Effector CD4-positive, alpha-beta T cell (primary cell): ENCODE measurements at places on chromosomes 3 and 15.

- DNase-seq: no peak
Measured at GRCh38 chr15:37625576-37625975, 308.9 kb upstream of the TMCO5A start.

DNA sequence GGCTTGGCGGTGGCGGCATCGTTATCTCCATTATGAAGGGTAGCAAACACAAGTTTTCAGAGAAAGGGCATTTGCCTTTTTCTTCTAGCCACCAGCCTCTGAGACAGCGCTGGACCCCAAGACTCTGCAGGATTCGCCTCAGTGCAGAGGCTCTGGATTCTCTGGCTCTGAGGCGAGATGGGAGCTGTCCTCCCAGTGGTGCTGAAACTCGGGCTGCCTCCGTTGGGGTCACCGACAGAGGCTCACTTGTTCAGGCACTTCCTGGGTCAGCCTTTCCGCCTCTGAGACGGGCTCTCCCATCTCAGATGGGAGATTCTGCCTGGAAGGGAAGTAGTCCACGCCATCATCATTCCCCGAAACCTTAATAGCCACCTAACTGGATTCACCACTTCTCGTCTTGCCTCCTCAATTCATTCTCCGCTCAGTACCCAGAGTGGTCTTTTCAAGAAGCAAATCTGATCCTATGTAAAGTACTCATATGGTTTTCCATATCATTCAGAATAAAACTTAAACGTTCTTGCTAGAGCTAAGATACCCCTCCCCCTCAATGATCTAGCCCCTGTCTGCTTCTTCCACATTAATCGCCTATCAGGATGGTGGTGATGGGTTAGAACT is 76.9 kb downstream of the RHCG start:
- peak; percentile 16 for DNase-seq

GRCh38 chr3:58085616-58086015 is 77.4 kb downstream of the FLNB start:
- DNase-seq: no peak

DNA sequence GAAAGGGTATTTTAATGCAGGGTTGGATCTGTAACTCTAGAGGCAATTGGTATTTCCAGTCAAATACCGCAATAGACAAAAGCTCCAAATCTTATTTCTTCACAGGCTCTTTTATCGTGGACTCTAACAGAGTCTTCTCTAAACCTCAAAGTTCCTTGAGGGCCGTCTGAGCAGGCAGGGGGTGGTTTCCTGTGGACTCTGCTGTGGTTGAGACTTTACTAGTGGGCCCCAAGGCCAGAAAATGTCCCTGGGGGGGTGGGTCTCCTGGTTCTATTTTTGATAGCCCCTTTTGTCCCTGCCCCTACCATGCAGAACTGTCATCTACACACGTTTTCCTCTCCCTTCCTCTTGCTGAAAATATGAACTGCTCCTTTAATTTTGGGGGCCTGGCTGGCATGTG is 80.1 kb downstream of the ASB7 start:
- no peak for DNase-seq

- no peak for DNase-seq
Measured at GRCh38 chr3:32937331-32937730, 14.1 kb upstream of the CCR4 start.

- DNase-seq: no peak
Measured at GRCh38 chr3:26989037-26989436, 366.5 kb downstream of the LRRC3B start.

- no peak for DNase-seq
Measured at GRCh38 chr3:20250786-20251185, 64.8 kb upstream of the SGO1 start.

GRCh38 chr3:142595951-142596725 is at the start of gene PLS1:
Gene PLS1, plus strand, starts transcription at chr3:142596393. Its CDS starts 67,845 bp downstream, at chr3:142664238.
- peak; percentile 73 for DNase-seq

DNA sequence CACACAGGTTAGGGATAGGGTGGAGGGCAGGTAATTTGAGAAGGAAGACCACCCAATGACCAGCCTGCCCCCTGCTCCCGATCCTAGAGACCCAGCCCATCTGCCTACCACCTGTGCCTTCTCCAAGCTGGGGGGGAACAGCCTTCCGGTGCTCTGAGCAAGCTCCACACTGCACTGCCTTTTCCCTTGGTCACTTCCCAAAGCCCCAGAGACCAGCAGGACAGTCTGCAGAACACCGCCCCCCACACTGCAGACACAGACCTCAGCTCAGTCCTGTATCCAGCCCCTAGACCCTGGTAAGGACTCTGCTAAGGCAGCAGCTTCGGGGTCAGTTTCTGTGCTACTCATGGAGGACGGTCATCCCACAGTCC is 156.9 kb downstream of the MEGF11 start:
- no peak for DNase-seq
